Activated naive CD4-positive, alpha-beta T cell treated with anti-CD3 and anti-CD28 coated beads, Interleukin-2, amount 50 U/mL, for 16 hours (primary cell): ENCODE measurements at places on chromosomes 1 and 21.

- DNase-seq = no peak
Observed at GRCh38 chr1:116572771-116573430, 2.1 kb upstream of the CD58 start.

DNA sequence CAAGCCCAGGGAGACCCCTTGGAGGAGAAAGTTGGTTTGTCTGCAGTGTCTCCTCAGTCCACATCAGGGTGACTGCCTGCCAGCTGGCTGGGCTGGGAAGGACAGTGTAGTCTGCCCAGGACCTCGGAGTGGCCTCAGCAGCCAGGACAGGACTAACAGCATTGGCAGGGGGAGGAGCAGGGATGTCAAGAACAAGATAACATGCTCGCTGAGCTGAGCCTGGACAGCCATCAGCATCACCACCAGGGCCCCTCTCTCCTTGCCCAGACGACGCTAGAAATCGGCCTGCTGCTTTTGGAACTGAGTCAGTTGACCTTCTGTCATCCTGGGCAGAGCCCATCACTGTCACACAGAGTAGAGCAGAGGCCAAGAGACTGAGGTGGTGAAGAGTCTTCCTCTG is 83.6 kb upstream of the CNTN2 start:
- DNase-seq = no peak

DNA sequence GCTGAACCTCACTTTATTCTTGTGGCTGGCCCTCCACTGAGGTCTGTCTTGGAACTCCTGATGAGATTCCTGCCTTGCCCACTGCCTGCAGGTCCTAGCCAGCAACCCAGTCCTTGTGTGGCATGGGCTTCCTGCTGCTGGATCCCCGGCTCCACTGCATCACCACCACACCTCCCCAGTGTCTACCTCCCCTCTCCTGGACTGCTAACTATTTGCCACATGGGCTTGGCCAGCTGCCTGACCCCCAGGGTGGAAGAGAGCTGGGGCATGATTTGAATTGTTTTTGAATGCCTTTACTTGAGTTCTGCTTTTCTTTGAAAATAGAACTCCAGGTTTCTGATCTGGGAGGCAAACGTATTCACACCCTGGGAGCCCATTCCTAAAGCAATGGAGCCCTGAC is 41.2 kb downstream of the SPAG17 start:
- no peak for DNase-seq

DNA sequence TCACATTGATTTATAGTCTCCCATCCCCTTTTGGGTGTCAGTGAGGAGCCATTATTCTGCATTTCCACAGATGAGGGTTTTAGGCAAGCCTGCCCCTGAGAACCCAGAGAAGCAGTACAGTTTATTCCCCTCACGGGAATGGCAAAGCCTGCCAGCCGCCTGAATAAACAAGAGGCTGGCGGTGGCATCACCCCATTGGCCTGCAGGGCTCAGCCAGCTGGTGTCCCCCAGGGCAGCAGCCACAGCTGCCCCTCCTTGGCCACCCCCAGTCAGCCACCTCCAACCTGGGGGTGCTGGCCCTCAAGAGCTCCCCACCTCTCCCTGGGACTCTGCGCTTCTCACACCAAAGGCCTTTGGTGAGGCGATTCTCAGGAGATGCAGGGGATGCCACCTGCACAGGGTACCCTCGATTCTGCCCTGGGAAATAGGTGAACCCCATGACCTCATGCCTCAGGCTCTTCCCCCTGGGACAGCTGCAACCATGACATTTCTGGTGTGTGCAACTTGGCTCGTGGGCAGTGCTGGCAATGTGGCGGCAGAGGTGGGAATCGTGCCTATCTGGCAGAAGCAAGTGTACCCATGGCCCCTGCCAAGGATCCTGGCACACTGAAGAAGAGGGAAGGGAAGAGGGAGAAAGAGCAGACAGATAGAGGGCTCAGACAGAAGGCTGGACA is 14.0 kb downstream of the OLFML2B start:
- DNase-seq = no peak

DNA sequence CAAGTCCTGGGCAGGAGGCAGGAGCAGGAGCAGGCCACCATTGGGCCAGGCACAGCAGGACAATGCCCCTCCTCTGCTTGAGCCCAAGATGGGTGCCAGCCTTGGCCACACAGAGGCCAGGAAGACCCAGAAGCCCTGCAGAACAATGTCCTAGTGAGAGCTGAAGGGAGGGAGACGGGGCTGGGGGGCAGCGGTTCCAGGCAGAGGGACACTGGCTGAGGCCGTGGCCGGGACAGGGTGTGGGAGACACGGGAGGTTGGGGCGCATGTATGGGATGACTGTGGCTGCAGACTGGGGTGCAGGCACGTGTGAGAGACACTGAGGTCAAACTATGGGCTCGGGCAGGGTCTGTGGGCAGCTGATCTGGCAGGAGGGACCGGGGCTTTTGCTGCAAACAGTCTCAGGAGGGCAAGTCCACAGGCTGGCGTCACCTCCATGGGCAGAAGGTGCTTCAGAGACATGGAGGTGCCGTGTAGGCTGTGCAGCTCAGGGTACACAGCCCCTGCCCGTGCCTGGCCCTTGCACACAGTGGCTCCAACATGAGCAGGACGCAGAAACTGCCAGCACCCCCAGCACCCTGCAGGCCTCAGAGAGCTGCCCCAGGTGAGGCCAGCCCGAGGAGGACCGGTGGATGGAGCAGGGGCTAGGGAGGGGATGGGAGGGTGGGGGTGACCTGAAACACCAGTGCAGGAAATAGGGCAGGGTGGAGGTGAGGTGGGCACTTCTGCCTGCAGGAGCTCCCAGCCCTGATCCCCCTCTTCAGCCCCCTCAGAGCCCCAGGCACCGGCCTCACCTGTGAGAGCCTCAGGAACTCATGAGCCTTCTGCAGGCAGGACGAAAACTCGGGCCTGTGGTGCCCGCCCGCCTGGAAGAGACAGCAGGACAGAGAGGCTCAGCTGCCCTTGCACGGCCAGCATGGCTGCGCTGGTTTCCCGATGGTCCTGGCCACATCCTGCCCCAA is 19.5 kb downstream of the LSS start:
- DNase-seq = no peak

- no peak for DNase-seq
Observed at GRCh38 chr1:215606036-215606435, 38.9 kb downstream of the KCTD3 start.

DNA sequence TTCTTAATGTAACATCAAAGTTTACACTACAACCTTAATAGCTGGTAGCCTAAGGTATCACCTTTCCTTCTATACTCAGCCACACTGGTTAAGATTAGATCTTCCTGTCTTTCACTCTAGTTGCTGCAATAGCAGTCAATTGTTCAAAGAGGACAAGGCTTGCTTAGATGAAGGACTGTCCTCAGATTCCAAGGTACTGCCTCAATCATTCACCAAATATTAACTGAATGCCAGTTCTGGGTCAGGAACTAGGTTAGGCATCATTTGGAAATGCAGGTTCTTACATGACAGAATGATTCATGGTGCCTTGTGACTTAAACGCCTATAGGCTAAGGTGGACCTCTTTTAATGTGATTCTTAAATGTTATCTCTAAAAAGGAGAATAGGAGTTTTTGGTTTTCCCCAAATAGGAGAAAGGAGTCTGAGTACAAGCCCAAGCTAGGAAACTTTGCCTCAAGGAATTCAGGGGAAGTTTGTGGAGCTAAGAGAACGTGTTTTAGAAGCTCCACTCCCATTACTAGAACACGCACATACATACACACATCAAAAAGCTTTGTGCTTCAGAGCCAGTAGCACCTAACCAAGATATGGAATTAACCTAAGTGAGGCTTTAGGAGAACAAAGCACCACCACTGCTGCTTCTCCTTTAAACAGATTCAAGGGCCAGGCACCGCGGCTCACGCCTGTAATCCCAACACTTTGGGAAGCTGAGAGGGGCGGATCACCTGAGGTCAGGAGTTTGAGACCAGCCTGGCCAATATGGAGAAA is 8.5 kb upstream of the WDR47 start:
- DNase-seq = no peak
